Heart right ventricle (tissue), 16 donors: ENCODE measurements at places on chromosomes 12 and 14. TPM values are rescaled to one million over a fixed set of nuclear protein-coding genes. Genes with fewer than 3 reads are reported as not detected.
A peak's percentile ranks its signal among the peaks of the same experiment; 100 is the strongest.

DNA sequence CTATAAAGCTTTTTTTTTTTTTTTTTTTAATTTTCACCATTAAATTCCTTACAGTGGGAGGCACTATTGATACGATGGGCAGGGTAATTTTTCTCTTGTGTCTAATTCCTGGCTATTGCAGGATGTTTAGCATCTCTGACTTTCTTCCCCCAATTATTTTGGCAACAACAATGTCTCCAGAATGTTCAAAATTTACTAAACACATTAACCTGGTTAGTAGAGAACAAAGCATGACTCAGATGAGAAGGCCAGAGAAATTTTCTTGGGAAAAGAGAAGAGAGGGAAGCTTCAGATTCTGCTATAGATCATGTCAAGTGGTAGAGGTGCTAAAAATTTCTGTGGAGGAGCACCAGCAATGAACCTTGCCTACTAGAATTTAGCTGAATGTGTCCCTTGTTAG is 171.5 kb upstream of the PRICKLE1 start:
- no peaks in the 10 kb centered on the region for H3K27me3 ChIP-seq
- no peak overlapping the region for H3K4me3 ChIP-seq
- no peak for DNase-seq

HOXC12 gene
- not detected for total RNA-seq

DNA sequence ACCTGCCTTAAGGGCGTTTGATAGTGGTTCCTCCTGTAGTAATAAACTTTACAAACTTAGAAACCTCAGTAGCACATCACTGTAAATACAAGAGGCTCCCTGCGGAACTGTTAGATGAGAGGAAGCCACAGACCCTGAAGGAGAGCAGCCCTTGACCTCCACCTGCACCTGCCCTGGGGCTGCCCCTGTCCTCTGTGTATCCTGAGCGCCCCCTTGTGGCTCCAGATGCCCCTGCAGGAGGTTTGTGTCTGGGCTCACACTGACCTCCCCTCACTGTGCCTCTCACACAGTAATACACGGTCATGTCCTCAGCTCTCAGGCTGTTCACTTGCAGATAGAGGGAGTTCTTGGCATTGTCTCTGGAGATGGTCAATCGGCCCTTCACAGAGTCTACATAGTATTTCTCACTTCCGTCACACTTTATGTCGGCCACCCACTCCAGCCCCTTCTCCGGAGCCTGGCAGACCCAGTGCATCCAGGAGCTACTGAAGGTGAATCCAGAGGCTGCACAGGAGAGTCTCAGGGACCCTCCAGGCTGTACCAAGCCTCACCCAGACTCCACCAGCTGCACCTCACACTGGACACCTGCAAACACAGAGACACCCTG is 1059.8 kb downstream of the TMEM121 start:
- H3K4me3 ChIP-seq: no peak overlapping the region
- H3K27ac ChIP-seq: no peak overlapping the region
- DNase-seq: no peak
- H3K27me3 ChIP-seq: peaks cover 7% of the 10 kb centered on the region

- H3K4me1 ChIP-seq: peaks cover 6% of the 10 kb centered on the region
- H3K27ac ChIP-seq: no peak overlapping the region
- H3K4me3 ChIP-seq: no peak overlapping the region
- H3K27me3 ChIP-seq: no peaks in the 10 kb centered on the region
These were observed 8.4 kb downstream of the KIF26A start for GRCh38 chr14:104146651-104147345.

- H3K4me3 ChIP-seq: no peak overlapping the region
- no peaks in the 10 kb centered on the region for H3K27me3 ChIP-seq
- DNase-seq: peak; percentile 25
- H3K27ac ChIP-seq: no peak overlapping the region
- H3K36me3 ChIP-seq: no peaks in the 10 kb centered on the region
These were observed 34.8 kb upstream of the FRMD6 start for GRCh38 chr14:51616724-51617409.
